ENCODE measurements at places on chromosomes 7 and 10. TPM values are rescaled to one million over a fixed set of nuclear protein-coding genes. Genes with fewer than 3 reads are reported as not detected.

The SCIN gene
- not detected for total RNA-seq

- DNase-seq, result no peak
Measured at GRCh38 chr7:29045258-29046086, 87.3 kb upstream of the TRIL start.

GRCh38 chr10:31321396-31321941 is 2.5 kb downstream of the ZEB1 start:
- DNase-seq, result no peak

- DNase-seq, result no peak
Measured at GRCh38 chr10:22580711-22581110, 133.7 kb downstream of the PIP4K2A start.

The ANKRD61 gene
- not detected for total RNA-seq

The ZNF727 gene
- not detected for total RNA-seq

The LRIT1 gene
- not detected for total RNA-seq

The SPDYE8 gene
- total RNA-seq, result not detected

DNA sequence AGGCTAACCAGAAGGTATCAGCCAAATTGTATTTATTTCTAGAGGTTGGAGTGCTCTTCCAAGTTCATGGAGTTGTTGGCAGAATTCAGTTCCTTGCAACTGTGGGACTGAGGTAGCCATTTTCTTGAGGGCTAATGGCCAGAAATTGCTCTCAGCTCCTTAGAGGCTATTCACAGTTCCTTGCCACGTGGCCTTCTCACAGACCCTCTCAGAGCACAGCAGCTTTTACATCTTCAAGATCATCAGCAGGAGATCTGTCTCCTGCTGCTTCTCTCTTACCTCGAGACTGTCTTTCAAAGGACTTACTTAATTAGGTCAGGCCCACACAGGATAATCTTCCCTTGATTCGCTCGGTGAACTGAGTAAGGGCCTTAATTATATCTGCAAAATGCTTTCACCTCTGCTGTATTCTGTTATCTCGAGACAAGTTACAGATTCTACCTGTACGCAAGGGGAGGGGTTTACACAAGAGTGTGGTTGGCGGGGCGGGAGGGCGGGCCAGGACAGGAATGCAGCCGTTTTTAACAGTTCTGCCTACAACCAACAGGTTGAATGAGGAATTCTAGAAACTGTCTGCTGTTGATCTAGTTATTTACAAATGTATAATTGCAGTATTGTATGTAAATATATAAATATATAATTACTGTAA is 15.0 kb downstream of the MIOS start:
- DNase-seq, result no peak

GRCh38 chr10:78867555-78867939 is 201.2 kb upstream of the ZMIZ1 start:
- no peak for DNase-seq

DNA sequence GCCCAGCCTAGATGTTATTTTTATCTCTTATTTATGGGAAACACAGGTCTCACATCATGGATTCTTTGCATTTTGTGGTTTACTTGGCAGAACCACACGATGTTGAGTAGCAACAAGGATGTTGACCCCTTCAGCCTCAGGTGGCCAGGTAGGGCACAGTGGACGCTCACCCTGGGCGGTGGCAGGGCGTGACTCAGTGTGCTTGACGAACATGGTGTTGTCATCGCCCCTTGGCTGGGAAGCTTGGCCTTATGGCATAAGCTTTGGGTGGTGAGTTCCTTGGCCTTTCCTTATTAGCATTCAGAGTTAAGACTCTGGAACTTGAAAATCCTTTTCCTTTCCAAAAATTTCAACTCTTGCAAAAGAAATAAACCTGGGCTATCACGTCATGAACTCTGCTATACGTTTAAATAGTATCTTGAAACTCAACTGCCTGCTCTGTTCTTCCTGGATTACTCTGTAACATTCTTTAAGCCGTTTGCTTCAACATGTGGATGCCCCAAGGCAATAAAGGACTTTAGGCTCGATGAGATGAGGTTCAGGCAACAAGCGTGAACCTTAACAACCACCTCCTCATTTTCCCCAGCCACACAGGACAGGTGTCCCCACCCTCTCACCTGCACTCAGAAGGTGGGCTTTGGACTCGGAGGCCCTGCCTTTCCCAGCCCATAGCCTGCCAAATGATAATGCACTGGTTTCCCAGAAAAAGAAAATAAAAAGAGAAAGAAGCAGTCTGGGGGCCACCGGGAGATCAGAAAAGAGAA is 22.5 kb upstream of the ECHDC3 start:
- DNase-seq, result no peak

DNA sequence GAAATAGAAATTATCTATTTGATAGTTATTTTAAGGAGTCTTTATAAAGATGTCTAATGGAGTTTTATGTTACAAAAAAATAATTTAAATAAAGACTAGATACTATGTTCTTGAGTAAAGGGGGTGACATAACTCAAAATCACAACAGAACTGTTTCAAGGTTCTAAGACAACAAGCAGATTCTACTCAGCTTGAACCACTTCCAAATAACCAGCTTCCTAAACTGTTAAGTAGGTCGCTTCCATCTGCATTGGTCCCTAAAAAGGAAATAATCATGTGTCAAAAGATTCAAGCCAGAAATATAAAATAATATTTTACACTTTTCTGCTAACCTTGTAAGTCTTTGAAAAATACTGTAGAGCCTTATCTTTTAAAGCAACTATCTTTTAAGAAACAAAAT is 14.1 kb downstream of the SEM1 start:
- no peak for DNase-seq

The CPA2 gene
- not detected for total RNA-seq

GRCh38 chr10:120646738-120647456 is 189.9 kb downstream of the PLPP4 start:
- DNase-seq, result no peak

DNA sequence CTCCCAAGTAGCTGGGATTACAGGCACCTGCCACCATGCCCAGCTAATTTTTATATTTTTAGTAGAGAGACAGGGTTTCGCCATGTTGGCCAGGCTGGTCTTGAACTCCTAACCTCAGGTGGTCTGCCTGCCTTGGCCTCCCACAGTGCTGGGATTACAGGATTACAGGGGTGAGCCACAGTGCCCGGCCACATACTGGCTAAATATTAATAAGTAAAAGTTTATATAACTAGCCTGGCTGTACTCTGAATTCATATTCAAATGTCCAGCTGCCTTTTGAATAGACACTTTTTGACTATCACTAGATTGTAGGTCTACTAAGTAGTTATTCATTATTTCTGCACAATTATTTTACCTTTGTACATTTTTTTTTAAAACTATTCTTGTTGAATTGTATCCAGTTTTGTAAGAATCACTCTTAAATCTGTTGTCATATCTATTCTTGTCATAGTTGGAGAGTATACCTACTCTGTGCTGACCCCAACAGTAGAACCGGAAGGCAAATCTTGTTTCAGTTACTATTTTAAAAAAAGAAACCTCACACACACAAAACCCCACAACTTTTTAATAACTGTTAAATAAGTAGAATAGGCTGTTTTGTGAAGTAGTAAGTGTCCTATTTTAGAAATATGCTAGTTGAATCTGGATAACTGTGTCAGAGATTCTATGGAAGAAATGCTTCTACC is 29.6 kb downstream of the MINPP1 start:
- DNase-seq, result no peak

DNA sequence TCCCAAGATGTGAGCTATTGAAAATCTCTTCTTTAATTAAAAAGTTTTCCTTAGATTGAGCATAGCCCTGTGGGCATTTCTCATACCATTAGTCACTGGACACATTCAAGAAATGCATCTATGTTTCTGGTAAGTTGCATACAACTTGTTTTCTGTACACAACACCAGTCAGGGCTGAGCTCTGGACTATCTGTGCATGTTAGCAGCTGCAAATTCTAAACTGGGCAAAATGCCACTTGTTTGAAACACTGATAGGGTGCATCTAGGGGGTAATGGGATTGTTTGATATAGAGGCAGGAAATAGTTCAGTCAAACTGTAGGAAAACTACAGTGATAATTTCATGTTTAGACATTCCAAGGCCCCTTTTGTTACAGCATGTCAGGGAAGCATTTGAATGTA is 145.6 kb upstream of the NPY start:
- no peak for DNase-seq

- no peak for DNase-seq
Measured at GRCh38 chr7:70926666-70927065, 205.3 kb upstream of the GALNT17 start.

DNA sequence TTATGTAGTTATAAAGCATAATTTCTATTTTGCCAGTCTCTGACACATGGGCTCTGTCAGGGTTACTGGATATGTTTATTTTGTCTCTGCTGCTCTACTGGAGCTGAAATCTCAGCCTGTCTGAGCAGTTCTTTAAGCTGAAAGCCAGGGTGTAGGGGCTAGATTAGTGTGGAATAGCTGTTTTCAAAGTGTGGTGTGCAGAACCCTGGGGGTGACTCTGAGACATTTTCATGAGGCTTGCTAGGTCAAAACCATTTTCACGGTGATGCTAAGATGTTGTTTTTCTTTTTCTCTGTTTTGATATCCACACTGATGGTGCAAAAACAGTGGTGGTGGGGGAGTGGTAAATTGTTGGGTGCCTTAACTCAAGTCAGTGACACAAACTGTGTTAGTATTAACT is 45.5 kb downstream of the CREM start:
- DNase-seq, result no peak

DNA sequence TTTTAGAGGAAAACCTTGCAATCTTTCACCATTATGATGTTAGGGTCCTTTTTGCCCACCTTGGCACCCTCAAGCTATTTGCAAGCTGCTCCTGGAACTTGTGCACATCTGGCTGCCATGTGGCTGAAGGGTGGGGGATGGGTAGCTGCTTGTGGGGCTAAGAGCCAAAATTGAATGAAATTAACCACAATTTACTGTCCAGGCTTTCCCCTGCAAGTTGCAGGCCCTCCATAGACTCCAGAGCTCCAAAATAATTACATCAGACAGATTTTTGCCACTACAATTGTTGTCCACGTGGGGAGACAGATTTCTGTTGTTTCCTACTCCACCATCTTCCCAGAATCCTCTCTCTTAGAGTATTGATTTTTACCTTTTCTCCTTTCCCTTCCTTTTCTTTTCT is 19.1 kb downstream of the PI4K2A start:
- no peak for DNase-seq

- no peak for DNase-seq
Measured at GRCh38 chr10:103549349-103549685, 55.8 kb downstream of the NEURL1 start.

DNA sequence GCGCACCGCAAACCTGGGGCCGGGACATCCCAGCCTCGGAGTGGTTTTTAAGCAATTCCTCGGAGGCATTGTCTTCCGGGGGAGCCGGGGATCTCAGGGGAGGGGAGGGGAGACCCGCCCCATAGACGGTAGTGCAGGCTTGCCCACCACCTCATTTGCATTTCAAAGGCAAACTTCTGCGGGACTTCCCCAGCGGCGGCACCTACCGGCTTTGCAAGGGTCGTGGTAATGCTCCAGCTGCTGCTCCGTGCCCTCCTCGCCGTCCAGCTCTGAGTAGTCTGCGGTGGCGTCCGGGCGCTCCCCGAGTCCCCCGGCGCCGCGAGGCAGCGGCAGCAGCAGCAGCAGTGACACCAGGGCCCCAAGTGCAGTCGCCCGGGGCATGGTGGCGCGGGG is 425 bp downstream of the TLL2 start:
- no peak for DNase-seq

The NODAL gene
- not detected for total RNA-seq

DNA sequence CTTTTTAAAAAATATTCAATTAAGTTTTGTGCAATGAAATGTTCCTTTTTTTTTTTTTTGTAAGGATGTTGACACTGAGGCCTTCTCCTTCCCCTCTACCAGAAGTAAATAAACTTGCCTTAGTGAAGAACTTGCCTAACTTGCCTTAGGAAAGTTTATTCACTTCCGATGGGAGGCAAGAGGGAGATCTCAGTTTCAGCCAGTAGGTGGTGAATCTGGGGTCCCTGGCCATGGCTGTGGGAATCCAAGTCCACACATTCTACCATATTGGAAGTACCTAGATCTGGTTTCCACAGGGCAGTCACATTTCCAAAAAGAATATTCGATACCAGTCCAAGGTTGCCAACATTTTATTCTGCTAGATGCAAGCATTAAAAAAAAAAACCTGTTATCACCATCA is 270.9 kb downstream of the CCSER2 start:
- DNase-seq, result no peak

DNA sequence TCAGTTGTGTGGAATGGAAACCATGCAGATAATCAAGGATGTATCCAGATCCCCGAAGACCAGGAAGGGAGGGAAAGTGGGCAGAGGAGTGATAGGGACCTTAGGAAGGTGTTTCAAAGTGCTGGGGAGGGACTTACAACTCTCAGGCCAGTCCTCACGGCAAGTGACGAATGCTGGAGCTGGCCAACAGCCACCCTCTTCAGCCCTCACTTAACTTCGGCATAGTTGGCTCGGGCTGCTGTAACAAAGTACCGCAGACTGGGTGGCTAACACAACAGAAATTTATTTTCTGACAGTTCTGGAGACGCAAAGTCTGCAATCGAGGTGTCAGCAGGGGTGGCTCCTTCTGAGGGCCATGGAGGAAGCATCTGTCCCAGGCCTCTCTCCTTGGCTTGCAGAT is 265.9 kb upstream of the YAE1 start:
- DNase-seq, result no peak

DNA sequence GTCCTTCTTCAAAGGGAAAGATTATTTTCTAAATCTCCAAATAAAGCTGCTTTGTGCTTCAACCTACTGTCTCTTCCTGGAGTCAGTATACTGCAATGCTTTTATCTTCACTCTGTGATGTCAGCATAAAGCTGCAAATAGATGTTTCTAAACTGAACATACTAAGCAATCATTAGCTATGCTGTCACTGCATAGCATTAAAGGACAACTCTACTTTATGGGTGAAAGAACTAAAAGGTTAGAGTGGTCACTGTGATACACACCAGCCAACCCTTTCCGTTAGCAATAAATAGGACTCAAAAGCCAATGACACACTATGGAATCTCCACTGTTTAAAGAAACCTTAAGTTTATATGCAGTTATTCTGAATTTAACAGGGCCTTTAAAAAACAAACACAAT is 1.8 kb downstream of the CCDC186 start:
- peak; percentile 14 for DNase-seq

The TMEM26 gene
- total RNA-seq, result not detected

GRCh38 chr10:6202098-6202683 is 541 bp upstream of the PFKFB3 start:
- DNase-seq, result no peak

All from HepG2 (cell line).